ENCODE measurements at places on chromosomes 3 and 15. TPM values are rescaled to one million over a fixed set of nuclear protein-coding genes. Genes with fewer than 3 reads are reported as not detected.

GRCh38 chr15:71180986-71181853, 65.9 kb downstream of the THSD4 start:
- DNase-seq: no peak

DNA sequence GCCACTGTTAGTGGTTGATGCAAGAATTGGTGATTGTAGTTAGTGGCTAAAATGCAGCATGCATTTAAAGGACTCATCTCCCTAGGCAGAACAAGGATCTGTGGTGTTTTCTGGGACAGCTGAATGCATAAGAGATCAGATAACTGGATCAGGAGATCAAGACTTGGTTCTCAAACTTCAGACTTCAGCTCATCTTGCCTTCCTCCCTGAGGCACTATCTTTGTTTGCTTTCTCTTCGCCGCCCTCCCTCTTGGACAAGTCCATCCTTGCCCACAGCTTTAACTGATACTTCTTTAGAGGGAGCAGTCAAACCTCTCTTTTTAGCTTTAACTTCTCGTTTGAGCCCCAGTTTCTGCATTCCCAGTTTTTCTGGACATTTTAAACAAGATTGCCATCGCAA, 195.4 kb upstream of the TPRG1 start:
- no peak for DNase-seq

DNA sequence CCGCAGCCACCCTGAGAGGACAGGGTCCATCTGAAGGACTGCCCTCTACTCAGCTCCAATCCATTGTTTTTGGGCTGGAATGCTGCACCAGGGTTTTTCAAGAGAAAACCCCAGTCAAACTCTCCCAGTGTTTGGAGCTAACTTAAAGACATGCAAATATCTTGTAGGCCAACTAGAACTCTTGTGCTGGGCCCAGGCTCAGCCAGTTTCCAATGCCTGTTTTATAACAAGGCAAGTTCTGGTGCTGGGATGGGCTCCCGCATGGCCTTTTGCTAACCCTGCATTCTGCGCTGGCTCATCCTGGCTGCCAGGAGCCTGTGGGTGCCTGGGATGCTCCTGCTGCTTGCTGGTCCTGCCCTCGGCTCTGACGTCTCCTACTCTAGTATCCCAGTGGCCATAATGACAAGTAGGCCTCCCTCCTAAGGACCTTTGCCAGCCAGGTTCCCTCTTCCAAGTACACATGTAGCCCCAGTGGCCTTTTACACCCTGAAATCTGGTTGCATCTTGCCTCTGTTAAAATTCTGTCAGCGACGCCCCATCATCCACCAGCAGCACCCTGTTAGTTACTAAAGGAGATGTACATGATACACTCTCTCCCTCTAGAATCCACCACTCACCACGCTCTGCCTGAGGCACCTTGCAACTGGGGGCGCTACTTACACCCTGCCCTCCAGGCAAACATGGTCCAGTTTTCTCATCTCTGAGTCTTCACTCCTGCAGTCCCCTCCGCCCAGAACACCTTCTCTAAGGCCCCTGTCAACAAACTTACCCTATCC, 30.5 kb upstream of the RAB6B start:
- DNase-seq: no peak

GRCh38 chr3:54899273-54899672, 28.6 kb downstream of the LRTM1 start:
- no peak for DNase-seq

DNA sequence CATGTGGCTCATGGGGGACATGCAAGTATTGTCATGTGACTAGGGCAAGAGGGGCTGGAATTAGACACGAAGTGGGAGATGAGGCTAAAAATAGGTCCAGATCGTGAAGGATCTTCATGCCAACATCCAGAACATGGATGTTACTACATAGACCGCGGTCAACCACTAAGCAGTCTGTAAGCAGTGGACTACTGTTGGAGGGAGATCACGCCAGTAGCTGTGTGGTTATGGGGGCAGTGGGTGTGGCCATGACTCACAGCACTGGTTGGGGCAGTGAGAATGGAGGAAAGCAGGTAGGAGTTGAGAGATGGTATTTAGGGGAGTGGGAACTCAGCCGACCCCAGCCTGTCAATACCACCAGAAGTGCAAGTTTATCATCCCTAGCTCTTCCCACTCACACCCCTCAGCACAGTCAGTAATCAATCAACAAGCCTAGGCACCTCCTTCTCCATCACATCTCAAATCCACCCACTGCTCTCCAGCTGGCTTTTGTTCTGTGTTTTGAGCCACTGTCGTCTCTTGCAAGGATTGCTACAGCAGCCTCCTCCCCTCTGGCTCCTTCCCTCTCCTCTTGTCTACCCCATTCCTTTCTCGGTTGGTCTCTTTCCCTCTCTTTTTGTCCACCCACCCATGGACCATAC, 107.2 kb upstream of the ABHD17C start:
- no peak for DNase-seq

GRCh38 chr3:191051037-191051436, 148.0 kb upstream of the OSTN start:
- DNase-seq: no peak

GRCh38 chr15:27065151-27065550, 94.2 kb downstream of the GABRG3 start:
- no peak for DNase-seq

DNA sequence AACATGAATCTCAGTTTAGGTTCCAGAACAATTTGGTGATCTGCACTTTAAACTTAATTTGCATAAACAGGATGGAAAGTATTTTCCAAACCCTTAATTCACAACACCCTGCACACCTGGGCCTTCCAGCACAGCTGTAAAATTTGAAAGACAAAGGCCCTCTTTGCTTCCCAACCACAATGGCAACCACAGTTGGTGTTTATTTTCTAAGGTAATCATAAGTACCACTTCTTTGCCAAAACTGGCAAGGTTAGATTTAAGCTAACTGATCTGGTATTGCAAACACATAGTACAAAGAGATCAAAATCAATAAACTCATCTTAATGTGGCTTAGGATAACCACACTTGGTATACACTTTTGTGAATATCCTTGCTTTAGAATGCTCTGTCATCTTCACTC, 4.1 kb downstream of the LRIG1 start:
- DNase-seq: no peak

DNA sequence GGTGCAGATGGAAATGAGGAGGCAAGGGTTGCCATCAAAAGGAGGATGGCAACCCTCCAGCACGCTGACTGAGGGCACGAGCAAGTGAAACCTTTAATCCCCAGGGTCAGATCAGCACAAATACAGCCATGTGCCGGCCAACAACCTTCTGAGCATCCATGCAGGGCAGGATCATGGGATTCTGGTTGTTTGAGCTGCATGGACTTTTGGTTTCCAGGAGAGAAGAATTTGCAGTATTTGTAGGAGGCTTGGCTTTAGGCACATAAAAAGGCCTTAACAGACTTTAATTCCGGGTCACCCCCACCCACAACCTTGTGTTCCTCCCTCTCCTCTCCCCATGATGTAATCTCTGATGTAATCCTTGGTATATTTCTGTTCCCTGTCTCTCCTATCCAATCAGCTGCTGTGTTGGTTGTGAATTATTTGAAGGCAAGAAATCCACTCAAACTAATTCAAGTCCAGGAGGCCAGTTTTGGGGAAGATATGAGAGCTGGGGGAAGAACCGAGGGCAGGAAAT, 254.3 kb downstream of the SHQ1 start:
- DNase-seq: no peak

DNA sequence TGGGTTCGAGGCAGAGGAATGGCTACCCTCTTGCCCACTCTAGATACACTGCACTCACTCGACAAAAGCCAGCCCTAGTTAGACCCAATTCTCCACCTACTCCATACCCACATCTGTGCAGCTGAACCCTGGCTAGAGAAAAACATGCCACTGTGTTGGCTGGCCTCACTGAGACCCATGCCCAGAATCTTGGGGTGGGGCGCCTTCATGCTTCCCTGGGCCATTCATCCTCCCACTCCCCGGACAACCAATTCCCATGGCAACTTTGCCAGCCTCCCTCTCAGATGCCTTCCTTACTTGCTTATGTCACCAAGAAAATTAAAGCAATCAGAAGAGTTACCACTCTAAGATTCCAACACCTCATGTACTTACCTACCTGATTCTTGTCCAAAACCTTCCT, 9.2 kb upstream of the LIMD1 start:
- no peak for DNase-seq

- DNase-seq: no peak
Observed at GRCh38 chr3:10707400-10708215, 108.4 kb upstream of the SLC6A11 start.

- no peak for DNase-seq
Observed at GRCh38 chr3:184751204-184752040, 39.6 kb upstream of the MAGEF1 start.

GRCh38 chr3:123397050-123397590, 51.8 kb downstream of the ADCY5 start:
- no peak for DNase-seq

- DNase-seq: peak; percentile 71
Observed at GRCh38 chr15:63896336-63897115, 62.8 kb upstream of the HERC1 start.

GRCh38 chr3:28799084-28799483, 450.5 kb upstream of the AZI2 start:
- no peak for DNase-seq

DNA sequence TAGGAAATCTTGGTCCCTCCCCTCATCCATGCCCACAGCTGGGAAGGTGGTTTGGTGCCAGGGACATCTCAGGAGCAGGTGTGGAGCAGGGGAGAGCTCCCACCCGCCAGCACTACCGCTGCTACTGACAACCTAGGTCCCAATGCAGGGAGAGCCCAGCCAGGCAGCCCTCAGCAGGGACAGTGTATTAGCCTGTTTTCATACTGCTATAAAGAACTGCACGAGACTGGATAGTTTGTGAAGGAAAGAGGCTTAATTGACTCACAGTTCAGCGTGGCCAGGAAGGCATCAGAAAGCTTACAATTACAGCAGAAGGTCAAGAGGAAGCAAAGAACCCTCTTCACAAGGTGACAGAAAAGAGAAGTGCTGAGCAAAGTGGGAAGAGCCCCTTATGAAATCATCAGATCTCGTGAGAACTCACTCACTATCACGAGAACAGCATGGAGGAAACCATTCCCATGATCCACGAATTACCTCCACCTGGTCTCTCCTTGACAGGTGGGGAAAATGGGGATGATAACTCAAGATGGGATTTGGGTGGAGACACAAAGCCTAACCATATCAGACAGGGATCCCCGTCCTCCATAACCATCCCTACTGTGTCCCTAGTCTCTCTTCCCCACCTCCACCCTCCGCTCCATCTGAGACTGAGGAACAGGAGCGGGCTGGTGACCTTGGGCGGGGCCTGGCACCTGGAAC, 218.6 kb downstream of the TBC1D2B start:
- no peak for DNase-seq

DNA sequence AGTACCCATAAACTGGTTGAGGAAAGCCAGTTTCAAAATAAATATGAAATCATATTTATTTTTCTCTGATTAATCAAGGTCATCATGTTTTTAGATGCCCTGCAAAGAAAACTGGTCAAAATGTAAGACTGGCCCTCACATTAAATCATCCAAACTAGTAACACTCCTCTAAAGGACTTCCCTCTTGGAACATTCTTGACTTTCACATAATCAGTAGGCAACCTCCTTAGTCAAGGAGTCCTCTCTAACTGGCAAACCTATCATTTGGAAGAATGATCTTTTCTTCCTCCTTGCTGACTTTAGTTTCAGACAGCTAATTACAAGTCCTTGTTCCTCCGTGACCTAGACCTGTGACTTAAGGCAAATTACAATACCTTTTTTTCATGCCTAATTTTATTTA, 82.5 kb upstream of the DCBLD2 start:
- DNase-seq: no peak

GRCh38 chr3:52534281-52535183, 875 bp upstream of the NT5DC2 start:
- DNase-seq: no peak

- DNase-seq: no peak
Observed at GRCh38 chr3:56086355-56086754, 381.9 kb downstream of the ERC2 start.

DNA sequence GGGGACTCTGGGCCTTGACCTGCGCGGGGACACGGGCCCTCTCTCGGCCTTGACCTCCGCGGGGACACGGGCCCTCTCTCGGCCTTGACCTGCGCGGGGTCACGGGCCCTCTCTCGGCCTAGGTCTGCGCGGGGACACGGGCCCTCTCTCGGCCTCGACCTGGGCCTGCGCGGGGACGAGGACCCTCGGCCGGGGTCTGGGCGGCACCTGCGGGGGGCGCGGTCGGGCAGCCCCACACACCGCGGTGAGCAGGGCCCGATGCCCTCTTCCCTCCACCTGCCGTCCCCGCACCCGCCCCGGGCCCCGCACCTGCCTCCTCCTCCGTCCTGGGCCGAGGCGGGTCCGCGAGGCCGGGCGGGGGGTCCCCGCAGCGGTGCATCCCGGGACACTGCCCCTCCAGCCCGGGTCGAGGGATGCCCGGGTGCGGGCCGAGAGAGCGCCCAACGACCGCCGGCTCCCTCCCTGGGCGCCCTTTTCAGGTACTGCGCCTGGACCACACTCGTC, 15.6 kb upstream of the CERS3 start:
- DNase-seq: no peak

- DNase-seq: peak; percentile 26
Observed at GRCh38 chr3:15795651-15796308, 2.0 kb downstream of the ANKRD28 start.

GRCh38 chr3:157156837-157157635, 2.9 kb downstream of the CCNL1 start:
- no peak for DNase-seq

DNA sequence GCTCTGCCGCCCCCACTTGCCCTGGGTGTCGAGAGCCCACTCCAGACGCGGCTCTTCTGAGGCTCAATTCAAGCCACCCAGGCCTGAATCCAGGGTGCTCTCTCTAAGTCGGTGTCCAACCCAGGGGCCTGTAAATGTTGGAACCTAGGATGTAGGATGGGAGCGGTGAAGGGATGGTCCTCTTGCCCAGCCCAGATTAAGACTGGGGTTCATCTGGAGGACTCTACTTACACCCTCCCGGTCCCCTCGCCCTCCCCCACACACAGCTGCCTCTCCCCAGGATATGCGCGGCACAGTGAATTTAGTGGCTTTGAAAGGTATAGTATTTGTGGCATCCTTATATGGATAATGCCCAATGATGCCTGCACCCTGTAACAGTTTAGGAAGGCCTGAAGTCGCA, 822 bp upstream of the FBN1 start:
- DNase-seq: no peak

GRCh38 chr15:30979457-30979856, 12.0 kb downstream of the MTMR10 start:
- no peak for DNase-seq

- DNase-seq: no peak
Observed at GRCh38 chr3:122880624-122881023, 85.8 kb downstream of the SLC49A4 start.

CCDC39 gene
- not detected for total RNA-seq

EOGT gene
- total RNA-seq: 4.9 TPM

FOXP1 gene
- total RNA-seq: 145 TPM

BSN gene
- 0.09 TPM for total RNA-seq

DNAH1 gene
- total RNA-seq: 10.2 TPM

SLCO2A1 gene
- not detected for total RNA-seq

SLC6A20 gene
- not detected for total RNA-seq

RGMA gene
- total RNA-seq: not detected

PLA1A gene
- total RNA-seq: not detected

LMOD3 gene
- total RNA-seq: not detected

TMEM158 gene
- not detected for total RNA-seq

SH2D7 gene
- not detected for total RNA-seq

AGBL1 gene
- total RNA-seq: not detected

Data from activated CD8-positive, alpha-beta T cell treated with anti-CD3 and anti-CD28 coated beads for 36 hours (primary cell).